ENCODE measurements at places on chromosomes 6 and 20.

DNA sequence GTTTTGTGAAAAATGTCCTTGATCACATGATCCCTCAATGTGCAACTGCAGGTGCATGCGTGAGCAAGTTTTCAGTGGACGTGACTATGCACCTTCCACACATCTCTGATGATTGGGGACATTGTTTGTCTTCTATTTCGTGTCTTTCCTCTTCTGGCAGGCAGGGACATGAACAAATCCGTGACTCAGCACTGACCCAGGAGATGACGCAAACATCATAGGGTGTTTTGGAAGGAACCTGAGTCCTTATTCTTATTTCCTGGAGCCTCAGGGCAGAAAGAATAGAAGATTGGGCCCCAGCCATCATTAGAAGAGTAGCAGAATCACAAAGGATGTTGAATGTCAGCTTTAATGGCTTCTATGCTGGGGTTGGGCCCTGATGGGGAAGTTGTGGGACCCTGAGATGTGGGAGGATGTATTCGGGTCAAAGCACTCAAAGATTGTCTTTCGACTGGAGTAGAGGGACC is 11.9 kb upstream of the SIRPD start:
- no peak for DNase-seq

- DNase-seq, result peak; percentile 15
Observed at GRCh38 chr6:97689078-97689754, 406.2 kb upstream of the MMS22L start.

DNA sequence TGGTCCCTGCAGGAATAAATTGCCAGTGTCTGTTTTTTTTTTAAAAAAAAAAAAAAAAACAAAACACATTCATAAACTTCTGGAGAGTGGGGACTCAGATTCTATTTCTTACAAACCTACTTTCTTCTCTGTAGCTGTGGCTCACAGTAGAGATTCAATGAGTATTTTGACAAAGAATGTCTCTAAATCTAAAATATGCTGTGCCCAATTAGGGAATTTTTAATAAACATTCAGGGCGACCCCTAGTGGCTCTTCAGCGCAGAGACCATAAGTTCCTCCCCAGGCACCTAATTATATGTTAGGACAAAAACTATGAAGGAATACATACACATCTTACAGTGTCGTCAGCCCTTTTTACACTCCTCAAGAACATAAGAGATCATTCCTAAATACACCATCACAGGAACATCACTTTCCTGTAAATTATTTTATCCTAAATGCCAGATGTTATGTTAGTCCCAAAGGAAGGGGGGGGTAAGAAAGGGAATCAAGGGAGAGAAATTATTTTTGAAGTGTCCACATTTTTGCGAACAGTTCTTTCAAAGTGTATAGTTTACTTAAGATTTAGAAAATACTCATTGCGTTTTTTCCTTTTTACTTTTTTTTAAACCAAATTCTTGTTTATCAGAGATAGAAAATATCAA is 21.8 kb upstream of the NAA20 start:
- no peak for DNase-seq

DNA sequence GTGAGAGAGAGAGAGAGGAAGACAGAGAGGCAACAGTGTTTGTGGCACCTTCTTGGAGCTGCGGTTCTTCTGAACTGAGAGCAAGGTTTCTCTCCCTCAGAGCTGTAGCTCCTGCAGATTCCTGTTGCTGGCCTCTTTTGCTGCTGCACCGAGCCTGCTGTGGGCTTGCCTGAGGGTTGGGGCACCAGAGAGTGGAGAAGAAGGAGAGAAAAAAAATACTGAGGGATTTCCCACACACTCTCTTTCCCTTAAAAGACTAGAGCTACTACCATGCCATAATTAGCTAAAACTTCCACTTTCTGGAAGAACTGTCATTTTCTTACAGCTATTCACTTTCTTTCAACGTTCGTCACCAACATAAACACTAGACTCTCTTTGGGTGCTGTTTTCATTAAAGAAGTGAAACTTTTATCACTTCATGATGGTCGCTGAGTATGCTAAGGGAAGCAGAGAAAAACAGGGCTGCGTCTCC is 18.2 kb upstream of the ECI2 start:
- no peak for DNase-seq

DNA sequence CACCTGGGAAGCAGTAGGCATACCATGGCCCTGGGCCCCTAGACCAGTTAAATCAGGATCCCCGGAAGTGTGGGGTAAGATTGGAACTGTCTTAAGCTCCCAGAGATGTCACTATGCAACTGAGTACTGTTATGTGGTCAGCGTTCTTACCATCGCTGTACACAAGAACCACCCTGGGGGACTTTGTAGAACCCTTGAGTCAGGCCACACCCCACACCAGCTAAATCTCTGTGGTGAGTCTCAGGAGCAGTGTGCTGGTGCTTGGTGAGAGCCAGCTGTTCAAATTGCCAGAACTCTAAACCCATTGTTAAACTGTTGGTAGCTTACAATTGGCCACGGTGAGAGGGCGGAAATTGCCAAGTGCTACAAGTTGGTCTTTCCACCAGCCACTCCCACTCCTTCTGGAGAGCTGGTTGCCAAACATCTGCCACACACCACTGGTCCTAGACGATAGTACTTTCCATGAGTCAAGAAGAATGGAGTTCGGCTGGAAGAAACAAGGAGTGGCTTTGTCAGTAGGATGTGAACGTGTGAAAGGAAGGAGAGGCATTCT is 80.5 kb upstream of the SYNDIG1 start:
- DNase-seq, result no peak

- peak; percentile 82 for DNase-seq
Observed at GRCh38 chr20:41734506-41734945, 116.3 kb upstream of the CHD6 start.

GRCh38 chr6:114138577-114139248 is 167.8 kb upstream of the HDAC2 start:
- DNase-seq, result no peak

- DNase-seq, result no peak
Observed at GRCh38 chr20:62116558-62117361, 5.5 kb upstream of the LSM14B start.

DNA sequence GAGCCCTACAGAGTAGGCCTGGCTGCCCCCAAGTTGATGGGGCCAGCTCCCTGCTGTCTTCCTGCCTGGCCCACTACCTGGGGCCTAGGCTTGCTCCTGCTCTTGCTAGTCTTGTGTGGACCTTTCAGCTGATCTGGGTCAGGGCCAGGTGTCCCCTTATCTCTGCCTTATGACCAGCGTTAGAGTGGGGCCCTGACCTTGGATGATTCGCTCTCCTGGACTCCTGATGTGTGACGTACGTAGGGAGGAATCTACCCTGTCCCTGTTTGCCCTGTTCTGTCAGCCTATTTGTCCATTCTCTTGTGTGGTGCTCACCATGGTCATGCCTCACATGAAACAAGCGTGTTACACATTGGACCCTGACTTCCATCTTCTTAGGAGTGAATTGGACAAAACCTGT is 571.8 kb downstream of the QKI start:
- no peak for DNase-seq

DNA sequence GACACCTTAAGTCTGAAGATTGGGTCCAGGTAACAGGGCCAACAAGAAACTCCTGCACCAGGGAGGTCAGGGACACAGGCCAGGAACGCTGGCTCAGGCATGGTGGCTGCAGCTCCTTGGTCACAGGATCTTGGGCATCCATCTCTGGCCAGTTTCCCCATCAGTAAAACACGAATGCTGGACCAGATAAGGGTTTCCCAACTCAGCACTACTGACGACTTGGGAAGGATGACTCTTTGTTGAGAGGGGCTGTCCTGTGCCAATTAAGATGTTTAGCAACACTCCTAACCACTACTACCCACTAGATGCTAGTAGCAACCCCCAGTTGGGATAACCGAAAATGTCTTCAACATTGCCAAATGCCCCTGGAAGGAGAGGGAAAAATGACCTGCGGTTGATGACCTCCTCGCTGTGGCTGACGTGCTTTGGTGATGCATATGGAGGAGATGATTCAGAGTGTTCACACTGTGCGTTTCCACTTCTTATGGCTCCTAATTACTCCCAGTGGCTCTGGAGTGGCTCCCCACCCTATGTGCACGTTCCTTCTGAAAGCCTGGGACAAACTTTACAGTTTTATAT is 261.9 kb downstream of the CDH26 start:
- no peak for DNase-seq

GRCh38 chr6:25089442-25089841 is 153.7 kb upstream of the RIPOR2 start:
- DNase-seq, result no peak

- DNase-seq, result no peak
Observed at GRCh38 chr6:8085053-8085511, 17.3 kb downstream of the EEF1E1 start.

- DNase-seq, result no peak
Observed at GRCh38 chr6:116157391-116157790, 31.5 kb upstream of the COL10A1 start.

DNA sequence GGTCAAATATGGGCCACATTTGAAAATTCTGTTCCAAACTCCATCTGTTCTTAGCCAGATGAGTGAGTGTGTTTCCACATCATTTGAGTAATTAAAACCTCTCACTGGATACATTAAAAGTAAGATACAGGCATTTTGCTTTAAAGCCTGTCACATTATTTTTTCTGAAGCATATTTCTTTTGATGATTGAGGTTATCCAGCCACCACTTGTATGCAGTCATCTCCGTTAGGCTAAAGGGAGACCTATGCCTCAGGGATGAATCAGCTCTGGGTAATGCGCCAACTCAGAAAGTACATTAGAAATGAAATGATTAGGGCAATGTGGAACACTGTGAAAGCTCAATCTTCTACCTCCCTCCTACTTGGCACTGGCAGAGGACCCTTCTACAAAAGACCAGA is 90.7 kb downstream of the SNAP25 start:
- no peak for DNase-seq

GRCh38 chr6:6717953-6718352 is 129.4 kb downstream of the LY86 start:
- no peak for DNase-seq

DNA sequence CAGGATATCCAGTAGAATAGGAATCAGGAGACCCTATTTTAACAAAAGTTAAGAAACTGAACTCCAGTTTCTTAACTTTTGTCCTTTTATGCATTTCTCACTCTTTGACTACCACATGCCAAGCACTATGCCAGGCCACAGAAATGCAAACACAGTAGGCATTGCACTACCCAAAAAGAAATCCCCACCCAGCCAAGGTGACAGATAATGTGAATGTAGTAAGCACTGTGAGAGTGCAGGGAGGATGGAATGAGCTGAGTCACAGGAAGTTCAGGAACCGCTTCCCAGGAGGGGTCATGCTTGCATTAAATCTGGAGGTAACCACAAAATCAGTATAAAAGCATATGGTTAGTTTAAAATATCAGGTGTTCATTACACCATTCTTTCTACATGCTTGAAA is 20.1 kb upstream of the FAM83C start:
- DNase-seq, result no peak

DNA sequence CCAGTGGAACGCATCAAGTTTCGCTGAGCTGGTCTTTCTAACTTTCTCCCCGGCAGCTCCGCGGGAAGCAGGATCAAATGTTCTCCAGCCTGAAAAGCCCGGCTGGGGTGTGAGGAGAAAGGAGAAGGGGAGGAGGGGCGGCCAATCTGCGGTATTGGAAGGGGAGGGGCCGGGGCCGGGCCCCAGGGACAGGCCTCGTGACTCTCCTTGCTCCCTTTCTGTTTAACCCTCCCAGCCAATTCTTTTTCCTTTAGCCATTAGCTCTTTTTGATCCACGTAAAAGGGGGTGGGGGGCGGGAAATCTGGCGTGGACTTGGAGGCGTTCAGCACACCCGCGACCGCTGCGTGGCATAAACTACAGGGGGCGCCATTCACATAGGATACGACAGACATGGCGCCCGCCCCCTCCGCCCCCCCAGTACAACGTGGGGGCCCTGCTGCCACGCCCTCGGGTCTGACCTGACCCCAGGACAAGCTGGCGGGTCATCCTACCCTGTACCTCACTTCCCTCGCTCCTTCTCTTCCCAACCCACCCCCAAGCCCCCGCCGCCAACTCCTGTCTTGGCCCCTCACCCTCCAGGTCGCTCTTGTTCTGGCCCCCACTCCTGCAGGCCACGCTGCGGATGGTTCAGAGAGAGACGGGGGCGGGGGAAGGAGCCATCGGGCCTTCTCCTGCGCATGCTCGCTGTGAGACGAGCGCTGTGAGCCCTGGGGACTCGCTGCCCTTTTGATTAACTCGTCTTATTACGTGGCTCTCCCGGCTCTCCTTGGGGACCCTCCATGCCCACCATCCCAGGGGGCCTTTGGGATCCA is 7.8 kb upstream of the MDGA1 start:
- peak; percentile 95 for DNase-seq

DNA sequence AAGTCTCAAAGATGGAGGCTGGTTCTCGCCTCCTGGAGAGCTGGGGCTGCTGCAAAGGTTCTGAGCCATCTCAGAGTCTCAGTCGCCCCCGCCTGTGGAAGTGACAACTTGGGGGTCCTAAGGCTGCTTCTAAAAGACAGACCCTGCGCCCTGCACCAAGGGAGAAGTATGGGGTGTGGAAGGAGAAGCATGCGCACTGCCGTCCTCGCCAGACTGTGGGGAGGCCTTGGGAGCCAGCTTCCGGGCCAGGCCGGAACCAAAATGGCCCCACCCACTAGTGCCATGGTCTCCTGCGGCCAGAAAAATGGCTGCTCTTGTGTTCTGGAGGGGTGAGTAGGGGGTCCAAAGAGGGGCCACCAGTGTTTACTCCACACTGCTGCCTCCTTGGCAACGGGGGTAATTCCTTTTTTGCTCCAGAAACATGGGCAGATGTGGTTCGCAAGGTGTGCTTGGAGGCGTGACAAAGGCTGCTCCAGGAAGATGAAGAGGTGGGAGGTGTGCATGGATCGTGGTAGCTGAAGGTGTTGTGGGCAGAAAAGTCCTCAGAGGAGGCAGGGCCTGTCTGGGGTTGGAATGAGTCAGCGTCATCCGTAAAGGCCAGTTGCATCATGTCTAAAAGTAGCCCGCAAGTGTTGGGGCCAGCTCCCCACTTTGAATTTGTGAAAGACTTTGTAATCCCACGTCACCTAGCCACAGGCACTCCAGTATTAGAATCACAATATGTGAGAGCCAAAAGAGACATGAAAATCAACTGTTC is 329.8 kb upstream of the SOX4 start:
- DNase-seq, result no peak

DNA sequence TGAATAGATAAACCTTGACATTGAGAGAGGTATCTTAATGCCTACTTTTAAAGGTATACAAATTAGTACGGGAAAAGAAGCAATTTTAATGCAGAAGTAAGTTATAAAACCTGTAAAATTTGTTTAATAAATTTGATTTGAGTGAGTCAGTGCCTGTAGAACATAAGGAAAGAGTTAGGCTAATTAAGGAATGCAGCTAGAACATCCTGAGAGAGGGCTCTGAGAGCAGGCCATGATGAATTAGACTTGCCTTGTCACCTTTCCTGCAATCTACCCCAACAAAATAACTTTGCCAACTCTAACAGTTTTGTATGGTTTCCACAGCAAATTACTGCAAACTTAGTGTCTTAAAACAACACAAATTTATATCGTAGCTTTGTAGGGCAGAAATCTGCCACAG is 700.8 kb downstream of the RFPL4B start:
- no peak for DNase-seq

- no peak for DNase-seq
Observed at GRCh38 chr20:41166201-41167117, 29.1 kb downstream of the PLCG1 start.
